ENCODE measurements at places on chromosomes 7 and 10.

- no peak for DNase-seq
Measured at GRCh38 chr10:25815236-25815635, 118.8 kb upstream of the MYO3A start.

GRCh38 chr10:103759100-103759781 lies 96.1 kb downstream of the SH3PXD2A start:
- no peak for DNase-seq

DNA sequence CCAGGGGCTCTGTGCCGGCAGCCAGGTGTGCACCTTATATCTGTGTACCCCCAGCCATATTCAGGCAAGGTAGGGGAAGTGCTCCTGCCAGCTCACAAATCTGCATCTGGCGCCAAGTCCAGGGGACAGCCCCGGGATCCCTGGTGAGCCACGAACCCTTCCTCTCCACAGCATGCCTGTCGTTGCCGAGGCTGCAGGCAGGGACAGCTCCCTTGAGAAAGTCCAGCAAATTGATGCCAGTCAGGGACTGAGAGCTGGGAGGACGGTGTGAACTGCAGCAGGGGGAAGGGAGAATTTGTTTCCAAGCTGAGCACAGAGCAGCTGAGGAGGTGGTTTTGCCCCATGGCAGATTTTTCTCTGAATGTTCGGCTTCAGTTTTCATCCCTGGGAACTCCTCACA lies 919 bp downstream of the PLA2G12B start:
- DNase-seq, result no peak

- DNase-seq, result no peak
Measured at GRCh38 chr10:6211671-6212635, 9.2 kb downstream of the PFKFB3 start.

- DNase-seq, result no peak
Measured at GRCh38 chr7:132575419-132575981, 770 bp downstream of the PLXNA4 start.

DNA sequence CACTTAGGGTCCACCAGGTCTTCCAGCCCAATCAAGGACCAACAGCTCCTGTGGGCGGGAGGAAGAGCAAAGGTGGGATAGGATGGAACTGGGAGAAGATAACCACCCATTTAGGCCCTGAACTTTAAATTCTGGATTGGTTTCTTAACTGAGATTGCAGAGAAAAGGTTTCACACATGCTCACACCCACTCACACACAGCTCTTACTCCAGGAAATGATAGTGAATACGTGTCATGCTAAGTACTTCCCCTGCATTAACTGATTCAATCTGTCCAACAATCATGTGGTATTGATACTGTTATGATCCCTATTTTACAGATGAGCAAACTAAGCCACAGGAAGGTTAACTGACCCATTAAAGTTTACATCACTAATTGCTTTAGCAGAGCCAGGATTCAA lies 4.6 kb upstream of the CYP3A4 start:
- DNase-seq, result no peak

DNA sequence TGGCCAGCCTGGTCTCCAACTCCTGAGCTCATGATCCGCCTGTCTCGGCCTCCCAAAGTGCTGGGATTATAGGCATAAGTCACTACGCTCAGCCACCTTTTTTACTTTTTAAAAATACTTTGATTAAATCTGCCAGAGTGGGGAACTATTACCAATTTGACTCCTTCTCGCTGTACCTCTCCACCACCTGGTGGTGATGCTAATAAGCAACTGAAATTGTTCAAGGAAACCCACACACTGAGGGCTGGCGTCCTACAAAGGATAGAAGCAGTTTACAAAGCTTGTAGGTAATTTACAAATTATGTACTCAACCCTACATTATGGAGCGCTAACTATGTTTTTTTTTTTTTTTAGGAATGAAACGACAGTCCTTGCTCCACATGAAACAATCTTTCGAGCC lies 111.1 kb downstream of the CPED1 start:
- no peak for DNase-seq

DNA sequence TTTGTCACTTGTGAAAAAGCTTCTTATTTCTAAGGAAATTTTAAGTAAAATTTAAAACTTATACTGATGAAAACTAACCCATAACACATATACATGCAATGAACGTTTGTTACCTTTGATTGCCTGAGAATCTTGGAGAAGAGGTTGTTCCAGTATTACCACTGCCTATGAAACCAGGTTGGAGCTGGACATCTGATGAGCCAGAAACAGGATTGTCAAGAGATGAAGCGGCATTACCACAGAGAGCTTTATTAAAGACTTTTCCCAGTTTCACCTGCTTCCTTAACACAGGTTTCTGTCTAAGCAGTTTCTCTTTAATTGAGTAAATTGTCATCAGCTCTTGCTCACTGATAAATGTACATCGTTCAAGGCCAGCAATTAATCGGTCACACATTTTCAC lies 9.0 kb upstream of the KIF20B start:
- no peak for DNase-seq

DNA sequence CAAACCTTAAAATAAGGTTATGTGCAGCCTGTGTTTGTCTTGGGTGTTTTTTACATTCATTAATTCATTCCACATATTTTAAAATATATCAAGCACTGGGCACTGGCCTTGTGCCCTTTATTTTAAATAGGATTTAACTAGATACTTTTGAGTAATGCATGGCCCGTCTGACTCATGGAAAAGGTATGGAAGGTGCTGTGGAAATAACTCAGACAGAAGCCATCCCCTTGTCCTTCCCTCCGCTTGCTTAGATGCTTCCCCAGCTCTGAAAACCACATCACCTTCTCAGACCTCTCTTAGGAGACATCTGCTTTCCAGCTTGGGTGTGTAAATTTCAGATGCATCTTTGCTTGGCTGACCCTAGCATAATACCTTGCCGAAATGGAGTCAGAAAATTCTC lies 30.5 kb downstream of the SLC18A2 start:
- no peak for DNase-seq

DNA sequence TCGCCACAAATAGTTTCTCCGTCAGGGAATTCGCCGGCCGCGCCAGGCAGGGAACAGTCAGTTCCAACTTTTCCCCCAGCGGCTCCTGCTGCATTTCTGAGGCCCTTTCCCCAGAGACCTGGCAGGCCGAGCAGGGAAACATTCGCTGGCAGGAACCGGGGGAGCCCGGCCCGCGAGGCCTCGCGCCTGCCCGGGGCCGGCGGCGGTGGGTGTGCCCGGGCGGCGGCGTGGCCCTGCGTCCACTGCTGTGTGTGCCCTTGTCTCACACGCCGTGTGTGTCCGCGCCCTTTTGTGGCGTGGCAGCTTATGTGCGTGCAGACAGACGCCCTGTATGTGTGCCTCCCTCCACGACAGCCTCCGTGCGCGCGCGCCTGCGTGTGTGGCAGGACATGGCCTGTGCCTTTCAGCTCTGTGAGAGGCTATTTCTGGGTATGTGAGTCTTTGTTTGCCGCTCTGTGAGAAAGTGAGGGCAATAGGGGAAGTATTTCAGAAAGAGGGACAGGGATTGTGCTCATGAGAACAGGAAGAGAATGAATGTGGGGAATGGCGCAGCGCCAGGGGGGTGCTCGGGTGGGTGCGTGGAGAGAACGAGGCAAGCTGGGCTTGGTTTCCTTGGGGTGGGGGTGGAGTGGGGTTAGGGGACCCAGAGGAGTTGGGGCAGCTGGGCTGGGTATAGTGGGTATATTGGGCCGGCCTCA lies 689 bp upstream of the SMARCD3 start:
- DNase-seq, result no peak

- no peak for DNase-seq
Measured at GRCh38 chr7:157397731-157398691, 61.2 kb downstream of the DNAJB6 start.

DNA sequence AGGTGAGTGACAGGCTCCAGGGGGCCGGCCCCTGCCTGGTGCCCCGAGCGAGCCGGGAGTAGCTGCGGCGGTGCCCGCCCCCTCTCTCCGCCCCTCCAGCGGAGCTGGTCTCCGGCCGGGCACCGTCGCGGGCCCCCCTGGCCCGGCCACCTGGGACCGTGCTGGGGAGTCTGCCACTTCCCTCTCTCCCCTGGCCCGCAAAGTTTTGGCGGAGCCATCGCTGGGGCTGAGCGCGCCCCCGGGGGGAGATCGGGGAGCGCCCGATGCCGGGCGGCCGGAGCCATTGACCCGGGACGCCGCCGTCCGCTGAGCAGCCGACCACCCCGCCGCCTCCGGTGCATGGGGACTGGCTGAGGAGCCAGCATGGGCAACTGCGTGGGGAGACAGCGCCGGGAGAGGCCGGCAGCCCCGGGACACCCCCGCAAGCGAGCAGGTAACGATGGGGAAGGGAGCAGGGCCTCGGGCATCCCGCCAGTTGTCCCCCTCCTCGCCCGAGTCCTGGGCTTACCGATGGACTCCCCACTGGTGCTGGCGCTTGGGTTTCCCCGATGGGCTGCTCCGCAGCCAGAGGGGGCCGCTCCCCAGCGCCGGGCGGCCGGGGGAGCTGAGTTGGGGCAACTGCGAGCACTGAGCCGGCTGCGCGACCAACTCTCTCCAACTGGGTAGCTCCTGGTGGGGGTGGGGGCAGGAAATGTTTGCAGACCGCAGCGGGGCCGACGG lies at the start of gene UBTD1:
Gene UBTD1 (plus strand): TSS at position 84 of the 720 bp plus-strand sequence. CDS start 280 bp downstream, at position 364.
- DNase-seq, result no peak

- DNase-seq, result no peak
Measured at GRCh38 chr10:84452003-84452402, 123.6 kb downstream of the CCSER2 start.

DNA sequence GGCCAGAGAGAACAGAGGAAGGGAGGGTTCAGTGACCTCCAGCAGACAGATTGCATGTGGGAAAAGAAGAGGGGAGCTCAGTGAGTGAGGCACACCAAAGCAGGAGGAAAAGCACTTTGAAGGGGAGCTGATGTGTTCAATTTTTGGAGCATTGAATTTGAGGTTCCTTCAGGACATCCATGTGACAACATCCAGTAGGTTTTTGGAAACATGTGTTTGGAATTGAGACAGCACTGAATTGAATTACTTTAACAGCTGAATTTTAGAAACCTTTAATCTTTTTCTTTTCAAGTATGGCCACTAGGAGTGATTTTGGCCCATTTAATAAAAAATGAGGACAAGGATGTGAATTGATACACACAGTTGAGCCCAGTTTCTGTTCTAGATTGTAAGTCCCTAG lies 101.8 kb upstream of the SEC61G start:
- DNase-seq, result no peak

DNA sequence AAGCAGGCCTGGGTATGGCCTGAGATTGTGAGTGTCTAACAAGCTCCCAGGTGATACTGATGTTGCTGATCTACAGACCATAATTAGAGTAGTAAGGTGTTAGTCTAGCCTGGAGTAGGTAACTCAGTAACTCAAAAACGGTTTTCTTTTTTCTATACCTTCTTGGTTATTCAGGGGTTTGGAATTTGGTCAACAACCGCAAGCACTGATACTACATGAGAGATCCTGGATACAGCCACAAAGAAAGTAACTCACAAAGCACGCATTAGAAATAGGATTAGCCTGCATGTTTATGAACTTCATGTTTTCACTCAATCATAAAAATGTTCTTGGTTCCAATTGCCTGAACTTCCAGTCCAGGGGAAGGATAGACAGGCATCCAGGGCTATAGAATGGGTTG lies 803.5 kb downstream of the MAGI2 start:
- DNase-seq, result no peak

- no peak for DNase-seq
Measured at GRCh38 chr10:73998929-73999691, 1.2 kb downstream of the VCL start.

DNA sequence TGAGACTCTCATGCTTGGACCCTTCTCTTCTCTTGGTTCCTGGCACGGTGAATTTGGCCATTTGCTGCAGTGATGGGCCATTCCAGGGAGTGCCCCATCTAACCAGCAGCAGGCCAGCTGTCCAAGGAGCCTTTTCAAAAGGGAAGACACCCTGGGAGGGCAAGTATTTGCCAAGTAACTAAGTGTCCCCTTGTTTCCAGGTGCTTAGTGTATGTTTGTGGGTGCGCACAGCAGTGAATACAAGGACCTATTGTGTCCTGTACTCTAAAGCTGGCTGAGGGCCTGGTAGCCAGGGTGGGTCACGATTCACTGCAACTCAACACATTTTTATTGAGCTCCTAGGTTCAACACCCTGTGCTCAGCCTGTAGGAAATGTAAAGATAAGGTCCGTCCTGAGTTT lies 348.8 kb downstream of the RNLS start:
- no peak for DNase-seq

DNA sequence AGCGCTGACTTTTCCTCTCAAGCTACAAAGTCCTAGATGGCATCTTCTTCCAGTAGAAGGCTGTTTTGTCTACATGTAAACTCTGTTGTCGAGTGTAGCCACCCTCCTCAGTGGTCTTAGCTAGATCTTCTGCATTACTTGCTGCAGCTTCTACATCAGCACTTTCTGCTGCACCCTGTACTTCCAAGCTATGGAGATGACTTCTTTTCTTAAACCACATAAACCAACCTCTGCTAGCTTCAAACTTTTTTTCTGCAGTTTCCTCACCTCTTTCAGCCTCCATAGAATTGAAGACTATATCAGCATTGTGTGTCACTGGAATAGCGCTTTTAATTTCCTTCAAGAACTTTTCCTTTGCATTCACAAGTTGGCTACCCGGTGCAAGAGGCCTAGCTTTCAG lies 87.8 kb downstream of the LANCL2 start:
- no peak for DNase-seq

DNA sequence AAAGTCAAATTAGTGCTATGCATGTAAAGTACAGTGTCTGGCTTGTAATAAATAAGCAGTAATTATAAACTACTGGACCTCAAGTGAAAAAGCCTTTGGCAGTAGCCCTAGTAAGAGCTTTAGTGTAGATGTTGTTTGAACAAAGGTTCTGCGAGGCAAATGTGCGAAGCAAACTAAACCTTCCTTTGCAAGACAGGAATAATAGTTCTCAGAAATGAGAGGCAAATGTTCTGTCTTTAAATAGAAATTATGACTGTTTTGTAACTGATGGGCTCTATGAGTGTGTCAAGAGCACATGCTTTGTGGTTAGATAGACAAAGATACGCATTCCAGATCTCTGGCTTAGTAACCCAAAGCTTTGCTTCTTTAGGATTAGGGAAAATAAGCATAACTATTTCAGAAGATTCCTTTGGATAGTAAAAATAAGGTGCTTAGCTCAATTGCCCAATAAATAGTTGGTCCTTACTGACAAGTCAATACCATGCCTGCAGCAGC lies 169.2 kb upstream of the CDC14C start:
- no peak for DNase-seq

DNA sequence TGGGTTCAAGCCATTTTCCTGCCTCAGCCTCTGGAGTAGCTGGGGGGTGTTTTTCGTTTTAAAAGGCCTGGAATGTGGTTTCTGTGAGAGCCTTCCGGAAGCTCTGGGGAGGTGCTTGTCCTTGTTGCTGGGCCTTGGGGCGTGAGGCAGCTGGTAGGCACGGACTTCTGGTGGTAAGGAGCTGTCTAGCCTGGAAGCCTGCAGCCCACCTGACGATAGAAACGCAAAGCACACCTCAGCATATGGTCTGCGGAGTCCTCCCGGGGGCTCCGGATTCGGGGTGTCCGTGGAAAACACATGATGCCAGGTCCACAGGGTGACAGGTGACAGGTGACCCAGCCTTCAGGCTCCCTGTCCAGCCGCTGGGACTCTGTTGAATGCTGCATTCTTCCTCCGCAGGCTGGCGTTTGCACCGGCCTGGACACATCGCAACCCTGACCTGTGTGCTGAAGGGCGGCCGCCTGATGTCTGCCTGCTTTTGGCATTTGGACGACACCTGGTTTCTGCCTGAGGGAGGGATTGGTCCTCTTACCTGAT lies 37.3 kb downstream of the INPP5A start:
- DNase-seq, result no peak

- DNase-seq, result no peak
Measured at GRCh38 chr7:10475940-10476641, 497.6 kb upstream of the PHF14 start.
